CD8-positive, alpha-beta memory T cell (primary cell): ENCODE measurements at places on chromosomes 3 and 15. TPM values are rescaled to one million over a fixed set of nuclear protein-coding genes. Genes with fewer than 3 reads are reported as not detected.
A peak's percentile ranks its signal among the peaks of the same experiment; 100 is the strongest.

SOX14 gene
- total RNA-seq: not detected

- no peak overlapping the region for H3K27ac ChIP-seq
- H3K27me3 ChIP-seq: no peaks in the 10 kb centered on the region
- H3K4me3 ChIP-seq: no peak overlapping the region
These were observed 127.2 kb downstream of the CD47 start for GRCh38 chr3:107963581-107963980.

SPINT1 gene
- 7.6 TPM for total RNA-seq

BLM gene
- total RNA-seq: 37.0 TPM

GRCh38 chr3:458124-458523, 261.6 kb downstream of the CHL1 start:
- no peak overlapping the region for H3K27ac ChIP-seq
- DNase-seq: no peak
- no peak overlapping the region for H3K4me3 ChIP-seq
- H3K36me3 ChIP-seq: no peaks in the 10 kb centered on the region
- H3K4me1 ChIP-seq: no peaks in the 10 kb centered on the region
- no peaks in the 10 kb centered on the region for H3K27me3 ChIP-seq

C3orf80 gene
- not detected for total RNA-seq

GRCh38 chr15:52161406-52161966, 29.7 kb downstream of the GNB5 start:
- DNase-seq: no peak
- H3K36me3 ChIP-seq: peaks cover 6% of the 10 kb centered on the region
- no peaks in the 10 kb centered on the region for H3K27me3 ChIP-seq
- no peak overlapping the region for H3K27ac ChIP-seq
- peaks cover 7% of the 10 kb centered on the region for H3K4me1 ChIP-seq

GRCh38 chr3:163644172-163644571, 1434.1 kb downstream of the SI start:
- no peak for DNase-seq
- no peaks in the 10 kb centered on the region for H3K36me3 ChIP-seq
- H3K4me1 ChIP-seq: no peaks in the 10 kb centered on the region
- H3K4me3 ChIP-seq: no peak overlapping the region
- no peak overlapping the region for H3K27ac ChIP-seq

PLA2G4D gene
- not detected for total RNA-seq

DNA sequence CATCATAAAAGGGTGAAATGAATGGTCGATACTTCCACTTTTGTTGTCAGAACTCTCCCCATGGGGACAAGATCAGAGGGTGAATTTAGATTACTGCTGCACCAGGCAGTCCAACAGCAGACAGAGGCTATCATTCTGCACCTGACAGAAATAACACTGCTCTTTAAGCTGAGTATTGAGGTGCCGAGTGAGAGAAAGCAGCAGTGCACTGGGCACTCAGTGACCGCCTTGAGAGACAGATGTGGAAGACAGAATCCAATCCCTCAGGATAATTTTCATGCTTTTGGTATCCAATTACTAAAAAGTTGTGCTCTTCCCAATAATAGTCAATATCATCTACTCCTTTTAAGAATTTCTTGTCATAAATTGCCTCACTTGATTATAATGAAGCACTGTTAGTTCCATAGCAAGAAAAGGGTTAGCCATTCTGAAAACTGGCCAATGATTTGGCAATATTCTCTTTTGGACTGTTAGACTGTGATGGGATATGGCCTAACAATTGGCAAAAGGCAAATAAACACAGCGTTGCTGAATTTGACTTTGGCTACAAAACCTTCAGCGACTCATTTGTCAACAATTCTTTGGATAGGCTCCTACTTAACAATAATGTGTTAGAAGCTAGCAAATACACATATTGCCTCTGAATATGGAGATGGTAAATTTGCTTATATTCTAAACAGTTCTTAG, 5.5 kb downstream of the FGF7 start:
- no peaks in the 10 kb centered on the region for H3K36me3 ChIP-seq
- no peak for DNase-seq
- H3K27ac ChIP-seq: no peak overlapping the region
- no peaks in the 10 kb centered on the region for H3K27me3 ChIP-seq
- H3K4me3 ChIP-seq: no peak overlapping the region
- no peaks in the 10 kb centered on the region for H3K4me1 ChIP-seq

DNA sequence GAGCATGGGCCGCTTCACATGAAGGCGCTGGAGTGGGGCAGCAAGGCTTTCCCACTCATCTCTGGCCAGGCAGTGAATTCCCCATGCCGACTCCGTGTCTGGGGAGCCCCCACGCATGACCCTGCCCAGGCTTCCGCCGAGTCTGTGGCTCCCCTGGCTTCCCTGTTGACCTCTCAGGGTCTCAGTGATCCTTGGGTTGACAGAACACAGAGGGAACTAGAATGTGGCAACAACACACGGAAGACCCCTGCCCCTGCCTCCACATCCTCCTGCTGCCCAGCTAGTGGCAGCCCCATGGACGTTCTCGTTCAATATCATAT, 61.3 kb downstream of the ATP2B2 start:
- no peak for DNase-seq
- H3K4me3 ChIP-seq: no peak overlapping the region
- no peaks in the 10 kb centered on the region for H3K36me3 ChIP-seq
- H3K27me3 ChIP-seq: no peaks in the 10 kb centered on the region

DNA sequence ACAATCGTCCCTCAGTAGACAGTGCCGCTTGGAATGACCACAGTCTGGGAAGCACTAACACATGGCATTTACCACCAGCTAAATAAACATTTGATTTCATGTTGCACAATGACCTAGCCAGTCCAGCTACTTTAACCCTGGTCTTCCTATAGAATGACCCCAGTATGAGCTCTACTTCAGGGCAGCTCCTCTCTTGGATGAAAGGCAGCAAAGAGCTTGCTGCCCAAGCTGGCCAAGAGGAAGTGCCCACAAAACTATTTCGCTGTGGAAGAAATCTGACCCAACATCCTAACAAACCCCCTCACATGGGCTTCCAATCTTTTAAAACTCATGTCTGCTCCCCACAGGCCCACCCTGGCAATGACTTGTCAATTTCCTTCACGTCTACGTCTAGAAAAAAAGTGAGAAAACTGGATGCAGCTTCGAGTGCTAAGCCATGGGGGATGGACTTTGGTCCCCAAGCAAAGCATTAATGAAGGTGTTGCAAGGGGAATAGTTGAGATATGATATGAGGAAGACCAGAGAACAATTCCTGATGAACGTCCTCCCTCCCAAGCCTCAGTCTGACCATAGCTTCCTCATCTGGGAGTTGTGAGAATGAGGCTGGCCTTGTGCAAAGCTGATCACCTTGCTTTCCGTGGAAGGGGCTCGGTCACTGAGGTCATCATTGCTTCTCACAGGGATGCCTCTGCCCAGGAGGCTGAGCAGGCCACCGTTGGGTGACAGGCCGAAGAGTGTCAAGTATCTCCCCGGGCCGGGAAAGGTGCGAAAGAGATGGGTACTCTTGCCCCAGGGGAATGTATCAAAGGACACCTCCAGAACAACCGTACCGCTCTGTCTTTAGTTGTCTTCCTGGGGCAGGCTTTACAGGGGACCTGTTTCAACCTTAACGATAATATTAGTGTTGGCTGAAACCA, 964 bp downstream of the SLC25A20 start:
- H3K27ac ChIP-seq: peak overlapping the region; percentile 74
- H3K36me3 ChIP-seq: no peaks in the 10 kb centered on the region
- H3K27me3 ChIP-seq: no peaks in the 10 kb centered on the region
- H3K4me3 ChIP-seq: peak overlapping the region; percentile 85
- H3K4me1 ChIP-seq: peaks cover 38% of the 10 kb centered on the region
- no peak for DNase-seq

DNA sequence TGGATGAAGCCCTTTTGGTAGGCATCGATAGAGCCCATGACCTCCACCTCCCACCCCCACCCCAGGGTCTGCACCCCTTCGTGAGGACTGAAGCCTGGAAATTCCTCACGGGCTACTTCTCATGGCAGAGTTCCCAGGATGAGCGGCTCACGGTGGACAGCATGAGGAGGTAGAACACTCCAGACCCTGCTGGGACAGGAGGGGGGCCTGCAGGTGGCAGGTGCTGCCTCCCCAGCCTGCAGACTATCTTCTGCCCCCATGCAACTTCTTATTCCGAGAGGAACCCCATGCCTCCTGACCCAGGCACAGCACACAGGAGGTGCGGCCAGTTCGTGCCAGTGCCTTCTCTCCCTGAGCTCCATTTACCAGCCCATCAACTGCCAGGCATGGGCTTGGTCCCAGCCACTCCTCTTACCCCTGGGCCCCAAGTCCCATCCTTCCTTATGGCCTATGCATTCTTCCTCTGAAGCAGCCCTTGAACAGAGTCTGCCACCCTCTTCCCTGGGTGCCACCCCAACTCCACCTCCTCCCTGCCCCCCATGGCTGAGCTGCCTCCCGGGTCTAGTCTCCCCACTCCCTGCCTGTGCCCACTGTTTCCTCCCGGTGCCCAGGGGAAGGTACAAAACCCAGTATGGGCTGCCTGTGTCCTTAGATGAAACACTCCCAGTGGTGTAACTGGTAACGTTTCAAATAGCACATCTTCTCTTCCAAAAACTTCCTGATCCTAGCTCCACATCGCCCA, 8.4 kb downstream of the TBC1D21 start:
- no peaks in the 10 kb centered on the region for H3K27me3 ChIP-seq
- no peaks in the 10 kb centered on the region for H3K36me3 ChIP-seq
- no peak overlapping the region for H3K27ac ChIP-seq
- DNase-seq: no peak
- no peaks in the 10 kb centered on the region for H3K4me1 ChIP-seq

DNA sequence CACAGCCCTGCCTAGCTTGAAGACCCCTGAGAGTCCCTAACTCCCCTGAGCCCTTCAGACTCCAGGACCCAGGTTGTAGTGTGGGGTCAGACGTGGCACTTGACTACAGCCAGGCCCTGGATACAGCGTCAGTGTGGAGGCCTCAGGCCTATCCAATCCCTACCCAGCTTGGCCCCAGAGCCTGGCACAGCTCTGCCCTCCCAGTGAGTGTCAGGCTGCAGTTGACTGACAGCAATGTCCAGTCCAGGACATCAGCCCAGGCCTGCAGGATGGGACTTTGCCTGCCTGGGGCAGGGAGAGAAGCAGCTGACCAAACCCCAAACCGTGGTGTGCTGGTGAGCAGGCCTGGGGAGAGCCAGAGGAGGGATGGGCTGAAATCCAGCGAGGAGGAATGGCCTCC, 27.3 kb downstream of the KLF13 start:
- DNase-seq: no peak
- H3K4me1 ChIP-seq: peaks cover 100% of the 10 kb centered on the region
- H3K27me3 ChIP-seq: no peaks in the 10 kb centered on the region

DNA sequence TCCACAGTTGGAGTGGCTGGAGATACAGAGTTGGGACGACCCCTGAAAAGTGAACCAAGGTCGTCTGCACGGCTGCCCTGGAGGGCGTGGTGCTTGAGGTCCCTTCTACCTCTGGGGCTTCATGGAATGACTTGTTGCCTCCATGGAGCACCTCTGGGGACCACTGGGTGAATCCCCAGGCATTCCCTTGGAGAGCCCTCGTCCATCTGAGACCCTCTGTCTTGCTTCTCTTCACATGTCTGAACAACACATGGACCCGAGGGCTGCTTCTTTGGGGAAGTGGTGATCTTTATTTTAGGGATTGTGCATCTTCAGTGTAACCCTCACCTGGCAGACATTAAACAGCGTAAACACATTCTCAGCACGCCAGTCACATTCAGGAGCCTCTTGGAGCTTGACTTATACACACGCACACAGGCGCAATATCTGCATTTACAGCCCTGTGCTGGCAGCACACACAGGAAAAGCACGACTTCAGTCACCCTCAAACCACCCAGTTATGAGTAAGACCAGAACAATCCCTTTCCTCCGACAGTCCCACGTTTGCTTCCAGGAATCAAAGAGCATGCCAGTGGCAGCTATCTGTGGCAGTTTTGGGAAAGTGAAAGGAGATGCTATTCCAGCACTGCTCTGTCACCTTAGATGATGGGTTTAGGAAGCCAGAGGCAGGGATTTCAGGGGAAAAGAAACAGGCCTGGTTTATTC, 12.6 kb downstream of the FAM107A start:
- H3K4me1 ChIP-seq: no peaks in the 10 kb centered on the region
- H3K36me3 ChIP-seq: no peaks in the 10 kb centered on the region
- DNase-seq: no peak
- no peaks in the 10 kb centered on the region for H3K27me3 ChIP-seq

DNA sequence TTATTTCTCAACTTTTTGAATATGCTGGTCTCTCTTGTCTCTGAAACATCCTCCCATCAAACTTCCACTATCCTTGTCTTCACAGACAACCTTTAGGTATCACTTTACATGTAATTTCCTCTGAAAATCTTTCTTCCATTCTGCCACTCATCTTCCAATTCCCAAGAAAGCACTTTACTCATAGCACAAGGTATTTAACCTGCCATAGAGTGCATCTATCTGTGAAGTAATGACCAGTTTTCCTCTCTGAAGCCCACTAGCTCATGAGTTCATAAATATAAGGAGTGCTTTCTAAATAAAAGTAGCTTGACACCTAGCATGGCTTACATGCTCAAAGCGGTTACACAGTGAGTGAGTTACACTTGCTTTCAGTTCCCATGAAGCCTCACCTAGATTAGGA, 160.7 kb upstream of the CMC1 start:
- no peak overlapping the region for H3K27ac ChIP-seq
- DNase-seq: no peak
- no peaks in the 10 kb centered on the region for H3K36me3 ChIP-seq
- no peak overlapping the region for H3K4me3 ChIP-seq
- H3K4me1 ChIP-seq: no peaks in the 10 kb centered on the region
- H3K27me3 ChIP-seq: no peaks in the 10 kb centered on the region

GRCh38 chr3:127455541-127456450, 134.7 kb downstream of the TPRA1 start:
- no peaks in the 10 kb centered on the region for H3K36me3 ChIP-seq
- H3K27ac ChIP-seq: no peak overlapping the region
- H3K4me1 ChIP-seq: no peaks in the 10 kb centered on the region

SLC12A1 gene
- total RNA-seq: not detected

- no peaks in the 10 kb centered on the region for H3K36me3 ChIP-seq
- no peak overlapping the region for H3K27ac ChIP-seq
- H3K27me3 ChIP-seq: no peaks in the 10 kb centered on the region
- DNase-seq: no peak
- no peak overlapping the region for H3K4me3 ChIP-seq
These were observed 27.4 kb downstream of the MIX23 start for GRCh38 chr3:122355612-122356011.

GRCh38 chr3:13768453-13768852, 111.4 kb downstream of the WNT7A start:
- H3K27ac ChIP-seq: no peak overlapping the region
- no peak overlapping the region for H3K4me3 ChIP-seq
- H3K4me1 ChIP-seq: no peaks in the 10 kb centered on the region
- H3K27me3 ChIP-seq: no peaks in the 10 kb centered on the region
- no peaks in the 10 kb centered on the region for H3K36me3 ChIP-seq

VWA5B2 gene
- total RNA-seq: 0.11 TPM

MORC1 gene
- total RNA-seq: not detected

C3orf85 gene
- total RNA-seq: not detected

SERPINI2 gene
- not detected for total RNA-seq

FGF7 gene
- not detected for total RNA-seq

SEC22A gene
- total RNA-seq: 19.3 TPM

GRCh38 chr15:56719021-56719612, 14.2 kb downstream of the ZNF280D start:
- no peak overlapping the region for H3K4me3 ChIP-seq
- H3K27ac ChIP-seq: no peak overlapping the region
- peaks cover 10% of the 10 kb centered on the region for H3K4me1 ChIP-seq
- no peaks in the 10 kb centered on the region for H3K36me3 ChIP-seq

CALML4 gene
- total RNA-seq: 6.4 TPM
